Left cardiac atrium (tissue), 4 donors: ENCODE measurements at places on chromosomes 7 and 10.

GRCh38 chr7:101085162-101085964, at the start of gene TRIM56:
Gene TRIM56, plus strand, starts transcription at chr7:101085481. Its CDS starts 1,832 bp downstream, at chr7:101087313.
- DNase-seq, result peak; percentile 92

- no peak for DNase-seq
Measured at GRCh38 chr10:72812753-72813430, 80.6 kb upstream of the OIT3 start.

DNA sequence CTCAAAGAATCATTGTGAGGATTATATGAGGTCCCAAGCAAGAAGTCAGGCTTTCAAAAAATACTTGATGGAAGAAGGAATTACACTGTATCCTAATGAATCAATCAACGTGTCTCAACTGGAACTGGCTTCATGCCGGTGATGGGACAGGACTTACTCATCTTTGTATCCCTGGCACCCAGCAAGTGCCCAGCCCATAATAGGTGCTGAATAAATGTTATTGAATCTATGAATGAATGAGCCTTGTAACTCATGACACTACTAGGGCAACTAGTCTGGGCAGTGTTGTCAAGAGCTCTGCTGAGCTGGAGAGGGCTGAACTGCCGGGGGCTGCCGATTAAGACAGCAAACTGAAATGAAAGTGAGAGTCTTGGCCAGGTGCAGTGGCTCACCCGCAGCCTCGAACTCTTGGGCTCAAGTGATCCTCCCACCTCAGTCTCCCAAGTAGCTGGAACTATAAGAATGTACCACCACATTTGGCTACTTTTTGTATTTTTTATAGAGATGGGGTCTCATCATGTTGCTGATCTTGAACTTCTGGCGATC, 87.2 kb upstream of the KIF5B start:
- DNase-seq, result no peak

- DNase-seq, result no peak
Measured at GRCh38 chr10:132104062-132104461, 38.3 kb downstream of the JAKMIP3 start.

GRCh38 chr10:71476228-71477011, 79.7 kb downstream of the CDH23 start:
- DNase-seq, result peak; percentile 57

DNA sequence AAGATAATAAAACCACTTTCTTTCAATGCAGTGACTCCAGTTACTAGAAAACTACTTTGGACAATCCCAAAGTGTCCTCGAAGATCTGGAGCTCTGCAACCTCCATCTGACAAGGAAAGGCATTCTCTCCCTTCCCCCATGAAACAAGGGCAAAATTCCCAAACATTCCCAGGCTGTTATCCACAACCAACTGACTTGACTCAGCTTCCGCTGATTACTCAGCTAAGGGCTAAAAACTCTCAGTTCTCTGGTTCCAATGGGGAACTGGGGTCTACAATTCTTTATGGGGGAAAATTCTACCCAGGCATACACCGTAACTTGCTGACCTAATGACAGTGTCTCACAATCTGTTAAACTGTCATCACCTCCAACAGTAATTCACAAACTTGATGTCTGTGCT, 48.4 kb downstream of the SFMBT2 start:
- no peak for DNase-seq

GRCh38 chr7:70063927-70064326, 465.7 kb downstream of the AUTS2 start:
- DNase-seq, result no peak

GRCh38 chr10:76082956-76083355, 651.5 kb downstream of the LRMDA start:
- DNase-seq, result no peak

DNA sequence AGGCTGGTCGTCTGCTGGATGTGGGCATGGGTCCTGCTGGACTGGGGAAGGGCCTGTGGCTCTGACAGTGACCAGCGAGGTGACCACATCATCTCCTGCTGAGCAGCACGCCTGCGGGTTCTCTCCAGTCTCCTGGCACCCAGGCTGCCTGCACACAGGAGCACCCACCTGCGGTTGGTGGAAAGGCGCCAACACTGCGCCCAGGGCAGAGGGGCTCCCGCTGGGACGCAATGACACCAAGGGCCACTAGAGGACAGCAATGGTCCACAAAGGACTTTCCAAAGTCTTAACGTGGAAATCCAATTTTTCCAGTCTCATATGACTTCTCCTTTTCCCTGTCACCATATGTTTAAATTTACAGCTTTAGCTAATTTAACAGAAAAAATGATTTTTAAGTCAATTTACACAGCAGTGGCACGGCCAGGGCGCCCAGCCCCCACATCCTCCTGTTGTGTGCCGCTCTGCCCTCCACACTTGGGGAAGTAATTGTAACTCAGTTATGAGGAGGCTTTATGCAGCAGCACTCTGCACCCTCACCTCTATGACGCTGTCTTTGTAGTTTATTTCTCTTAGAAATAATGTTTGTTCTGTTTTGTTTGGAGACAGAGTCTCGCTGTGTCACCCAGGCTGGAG, 38.1 kb downstream of the CFAP46 start:
- peak; percentile 31 for DNase-seq

- DNase-seq, result no peak
Measured at GRCh38 chr7:46391231-46392201, 470.4 kb upstream of the IGFBP3 start.

DNA sequence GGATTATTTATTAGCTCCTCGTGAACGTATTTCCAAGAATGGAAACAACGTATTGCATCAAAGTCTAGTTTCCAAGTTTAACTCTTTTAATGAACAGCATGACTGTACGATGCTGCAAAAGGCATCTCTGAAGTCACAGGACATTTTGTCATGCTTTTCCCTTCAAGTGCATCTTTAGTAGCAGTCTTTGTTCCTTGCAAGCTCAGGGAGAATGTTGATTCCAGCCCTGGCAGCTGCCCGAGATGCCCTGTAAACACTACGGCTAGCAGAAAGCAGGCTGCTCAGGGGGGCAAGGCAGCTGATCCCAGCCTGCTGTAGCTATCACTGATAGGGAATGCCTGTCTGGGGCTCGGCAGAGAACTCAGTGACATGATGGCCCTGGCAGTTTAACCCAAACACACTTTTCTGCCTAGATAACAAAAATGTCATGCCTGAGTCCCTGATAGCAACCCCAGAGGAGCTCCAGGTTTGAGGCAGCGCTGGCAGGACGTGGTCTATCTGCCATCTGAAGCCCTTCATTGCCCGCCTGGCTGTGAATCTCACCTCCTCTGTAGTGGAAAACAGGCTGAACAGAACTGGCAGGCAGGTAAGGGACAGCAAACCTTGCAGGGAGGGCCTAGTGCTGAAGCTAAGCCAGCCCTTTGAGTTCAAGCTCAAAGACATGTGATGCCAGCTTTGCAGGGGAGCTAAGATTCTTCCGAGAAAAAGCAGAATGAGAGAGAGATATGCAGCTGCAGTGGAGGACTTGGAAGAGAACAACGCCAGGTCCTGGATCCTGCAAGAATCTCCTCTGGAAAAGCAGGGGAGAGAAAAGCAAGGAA, 264.6 kb downstream of the SNX10 start:
- DNase-seq, result no peak

DNA sequence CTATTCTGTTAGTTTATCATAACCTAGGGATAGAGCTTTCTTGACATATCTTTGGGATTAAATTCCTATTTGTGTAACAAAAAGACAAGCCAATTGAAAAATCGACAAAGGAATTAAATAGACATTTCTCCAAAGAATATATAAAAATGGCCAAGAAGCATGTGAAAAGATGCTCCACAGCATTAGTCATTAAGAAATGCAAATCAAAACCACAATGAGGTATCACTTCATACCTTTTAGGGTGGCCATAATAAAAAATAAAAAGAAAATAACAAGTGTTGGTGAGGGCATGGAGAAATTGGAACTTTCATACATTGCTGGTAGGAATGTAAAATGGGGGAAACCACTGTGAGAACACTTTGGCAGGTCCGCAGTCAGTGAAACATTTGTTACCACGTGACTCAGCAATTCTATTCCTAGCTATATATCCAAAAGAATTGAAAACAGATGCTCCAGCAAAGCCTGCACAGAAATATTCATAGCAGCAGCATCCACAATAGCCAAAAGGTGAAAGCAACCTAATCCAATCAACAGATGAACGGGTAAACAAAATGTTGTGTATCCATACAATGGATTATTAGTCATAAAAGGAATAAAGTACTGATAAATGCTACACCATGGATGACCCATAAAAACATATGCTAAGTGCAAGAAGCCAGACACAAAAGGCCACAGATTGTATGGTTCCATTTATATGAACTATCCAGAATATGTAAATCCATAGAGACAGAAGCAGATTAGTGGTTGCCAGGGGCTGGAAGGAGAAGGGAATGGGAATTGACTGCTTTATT, 20.5 kb downstream of the SPAG6 start:
- DNase-seq, result no peak

GRCh38 chr10:51469686-51470085, 229.7 kb downstream of the CSTF2T start:
- DNase-seq, result no peak

- DNase-seq, result no peak
Measured at GRCh38 chr7:44180631-44181030, 8.6 kb downstream of the GCK start.

DNA sequence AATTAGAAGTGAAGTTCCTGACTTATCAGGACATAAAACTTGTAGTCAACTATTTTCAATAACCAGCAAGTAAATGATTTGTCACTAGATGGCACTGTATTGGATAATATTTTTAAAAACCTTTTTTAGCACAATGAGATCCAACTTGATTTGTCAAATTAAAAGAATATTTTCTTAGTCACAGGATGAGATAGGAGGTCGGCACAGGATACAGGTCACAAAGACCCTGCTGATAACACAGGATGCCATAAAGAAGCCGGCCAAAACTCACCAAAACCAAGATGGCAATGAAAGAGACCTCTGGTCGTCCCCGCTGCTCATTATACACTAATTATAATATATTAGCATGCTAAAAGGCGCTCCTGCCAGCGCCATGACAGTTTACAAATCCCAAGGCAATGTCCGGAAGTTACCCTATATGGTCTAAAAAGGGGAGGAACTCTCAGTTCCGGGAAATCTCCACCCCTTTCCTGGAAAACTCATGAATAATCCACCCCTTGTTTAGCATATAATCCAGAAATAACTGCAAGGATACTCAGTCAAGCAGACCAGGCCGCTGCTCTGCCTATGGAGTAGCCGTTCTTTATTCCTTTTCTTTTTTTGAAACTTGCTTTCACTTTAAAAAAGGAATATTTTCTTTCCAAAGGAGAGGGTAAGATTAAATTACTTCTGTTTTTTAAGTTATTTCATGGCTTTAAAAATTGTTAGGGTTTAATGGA, 255.7 kb upstream of the MKLN1 start:
- DNase-seq, result peak; percentile 74

DNA sequence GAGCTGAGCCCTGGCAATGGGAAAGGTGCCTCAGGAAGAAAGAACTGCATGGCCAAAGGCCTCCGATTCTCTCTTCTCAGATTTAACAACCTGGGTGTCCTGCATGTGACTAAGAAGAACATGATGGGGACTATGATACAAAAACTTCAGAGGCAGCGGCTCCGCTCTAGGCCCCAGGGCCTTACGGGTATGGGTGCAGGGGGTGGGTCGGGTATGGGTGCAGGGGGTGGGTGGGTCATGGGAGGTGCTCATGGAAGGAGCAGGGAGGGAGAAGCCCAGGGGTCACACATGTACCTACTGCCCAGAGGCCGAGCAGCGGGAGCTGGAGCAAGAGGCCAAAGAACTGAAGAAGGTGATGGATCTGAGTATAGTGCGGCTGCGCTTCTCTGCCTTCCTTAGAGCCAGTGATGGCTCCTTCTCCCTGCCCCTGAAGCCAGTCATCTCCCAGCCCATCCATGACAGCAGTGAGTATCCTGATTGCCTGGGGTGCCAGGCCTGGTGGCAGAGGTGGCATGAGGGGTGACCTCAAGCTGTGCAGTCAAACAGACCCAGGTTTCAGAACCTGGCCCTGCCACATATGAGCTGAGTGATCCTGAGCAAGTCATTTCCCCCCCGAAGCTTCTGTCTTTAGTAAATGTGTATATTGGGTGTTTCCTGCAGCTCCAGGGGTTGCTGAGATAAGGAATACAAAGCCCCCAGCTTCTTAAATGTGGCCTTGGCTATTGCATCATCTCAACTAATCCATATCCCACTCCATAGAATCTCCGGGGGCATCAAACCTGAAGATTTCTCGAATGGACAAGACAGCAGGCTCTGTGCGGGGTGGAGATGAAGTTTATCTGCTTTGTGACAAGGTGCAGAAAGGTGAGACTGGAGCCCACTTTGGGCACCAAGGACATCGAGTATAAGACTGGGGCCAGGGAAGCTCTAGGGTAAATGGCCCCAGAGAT, 2.0 kb downstream of the NFKB2 start:
- DNase-seq, result no peak

DNA sequence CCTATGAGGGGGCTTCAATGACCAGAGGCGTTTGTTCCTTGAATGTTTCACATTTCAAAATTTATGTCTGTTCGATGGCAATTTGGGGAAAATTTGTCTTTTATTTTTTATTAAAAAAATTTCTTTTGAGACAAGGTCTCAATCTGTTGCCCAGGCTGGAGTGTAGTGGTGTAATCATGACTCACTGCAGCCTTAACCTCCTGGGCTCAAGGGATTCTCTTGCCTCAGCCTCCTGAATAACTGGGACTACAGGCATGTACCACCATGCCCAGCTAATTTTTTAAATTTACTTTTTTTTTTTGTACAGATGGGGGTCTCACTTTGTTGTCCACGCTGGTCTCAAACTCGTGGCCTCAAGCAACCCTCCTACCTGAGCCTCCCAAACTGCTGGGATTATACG, 39.7 kb downstream of the OTUD1 start:
- DNase-seq, result no peak

GRCh38 chr7:36994456-36995112, 270.3 kb upstream of the AOAH start:
- no peak for DNase-seq

- no peak for DNase-seq
Measured at GRCh38 chr7:95526128-95526738, 40.5 kb downstream of the ASB4 start.

GRCh38 chr7:51262796-51263531, 53.6 kb downstream of the COBL start:
- DNase-seq, result no peak

DNA sequence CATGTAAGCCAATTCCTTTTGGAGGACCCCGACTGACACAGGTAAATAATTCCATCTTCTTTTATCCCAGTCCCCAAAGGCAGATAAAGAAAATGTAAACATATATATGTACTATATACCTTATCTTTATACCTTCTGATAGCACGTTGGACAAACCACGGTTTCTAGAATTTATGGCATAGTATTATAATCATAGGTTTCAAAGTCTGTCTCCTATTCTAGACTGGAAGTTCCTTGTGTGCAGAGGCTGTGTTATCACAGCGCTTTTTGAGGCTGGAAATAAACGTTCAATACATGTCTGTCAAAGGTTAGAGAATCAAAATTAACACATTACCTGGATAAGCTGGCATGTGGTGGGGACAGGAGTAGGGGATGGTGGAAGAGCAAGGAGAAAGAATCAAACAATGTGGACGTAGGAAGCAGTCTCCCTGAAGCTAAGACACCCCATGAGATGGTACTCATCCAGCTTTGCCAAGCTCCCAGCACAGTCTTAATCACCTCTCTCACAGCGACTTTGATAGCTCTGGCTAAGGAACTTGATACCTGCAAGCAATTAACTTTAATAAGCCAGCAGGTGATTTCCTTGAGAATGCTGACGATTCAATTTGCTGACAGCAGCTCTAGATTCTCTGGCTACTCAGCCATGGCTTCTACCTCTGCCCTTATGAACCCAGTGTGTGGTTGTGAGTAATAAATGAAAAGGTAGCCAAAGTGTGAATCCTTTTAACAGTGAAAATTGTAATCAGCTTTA, 208.4 kb upstream of the LRRTM3 start:
- no peak for DNase-seq

- no peak for DNase-seq
Measured at GRCh38 chr7:156881679-156882078, 11.3 kb downstream of the LMBR1 start.
